K562 (cell line): ENCODE measurements at places on chromosomes 13 and 19. TPM values are rescaled to one million over a fixed set of nuclear protein-coding genes. Genes with fewer than 3 reads are reported as not detected.

DNA sequence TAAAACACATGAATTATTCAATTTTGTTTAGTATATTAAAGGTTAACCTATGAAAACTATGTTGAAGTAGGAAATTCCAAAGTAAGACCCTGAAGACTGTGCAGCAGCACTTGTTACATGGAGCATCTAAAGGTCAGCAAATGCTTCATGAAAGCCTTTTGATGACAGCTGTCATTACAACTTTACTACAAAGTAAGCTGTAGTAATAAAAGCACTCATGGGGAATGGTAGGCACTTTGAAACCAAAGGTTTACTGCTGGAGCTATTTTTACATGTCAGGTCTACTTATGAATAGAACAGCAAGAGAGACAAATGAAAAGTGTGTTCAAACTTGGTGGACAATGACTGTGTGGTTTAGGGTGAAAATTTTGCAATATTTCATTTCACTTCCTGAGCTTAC lies 672.5 kb upstream of the PCDH20 start:
- no peak for DNase-seq

DNA sequence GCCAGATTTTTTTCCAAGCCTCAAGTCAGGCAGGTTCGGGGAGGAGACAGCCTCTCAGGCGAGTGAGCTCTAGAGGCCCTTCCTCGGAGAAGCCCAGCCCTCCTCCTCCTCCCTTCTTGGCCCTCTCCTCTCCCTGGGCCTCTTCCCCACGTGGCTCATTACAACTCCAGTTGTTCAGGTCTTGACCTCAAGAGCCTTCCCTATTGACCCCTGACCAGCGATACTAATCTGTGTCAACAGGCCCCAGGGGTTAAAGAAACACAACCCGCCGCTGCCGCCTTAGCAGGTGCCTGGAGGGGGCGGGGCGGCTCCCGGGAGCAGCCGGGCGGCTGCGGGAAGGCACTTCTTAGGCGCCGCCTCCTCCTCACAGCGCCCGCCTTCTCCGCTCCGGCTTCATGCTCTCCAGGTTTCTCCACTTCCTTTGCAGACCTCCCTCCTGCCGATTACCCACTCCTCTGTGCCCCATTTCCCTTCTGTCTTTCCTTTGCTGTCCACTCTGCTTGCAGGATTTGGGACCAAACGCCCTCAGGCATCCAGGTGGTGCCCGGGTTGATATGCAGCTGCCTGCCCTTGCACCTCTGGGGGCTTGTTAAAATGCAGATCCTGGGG lies 51.0 kb downstream of the LYL1 start:
- peak; percentile 81 for DNase-seq

- DNase-seq = no peak
These were observed 71.2 kb downstream of the GNG7 start for GRCh38 chr19:2631213-2631821.

ZNF534 gene
- 0.29 and 0.40 TPM in 2 replicates for total RNA-seq

PDX1 gene
- not detected in 2 replicates for total RNA-seq

DNA sequence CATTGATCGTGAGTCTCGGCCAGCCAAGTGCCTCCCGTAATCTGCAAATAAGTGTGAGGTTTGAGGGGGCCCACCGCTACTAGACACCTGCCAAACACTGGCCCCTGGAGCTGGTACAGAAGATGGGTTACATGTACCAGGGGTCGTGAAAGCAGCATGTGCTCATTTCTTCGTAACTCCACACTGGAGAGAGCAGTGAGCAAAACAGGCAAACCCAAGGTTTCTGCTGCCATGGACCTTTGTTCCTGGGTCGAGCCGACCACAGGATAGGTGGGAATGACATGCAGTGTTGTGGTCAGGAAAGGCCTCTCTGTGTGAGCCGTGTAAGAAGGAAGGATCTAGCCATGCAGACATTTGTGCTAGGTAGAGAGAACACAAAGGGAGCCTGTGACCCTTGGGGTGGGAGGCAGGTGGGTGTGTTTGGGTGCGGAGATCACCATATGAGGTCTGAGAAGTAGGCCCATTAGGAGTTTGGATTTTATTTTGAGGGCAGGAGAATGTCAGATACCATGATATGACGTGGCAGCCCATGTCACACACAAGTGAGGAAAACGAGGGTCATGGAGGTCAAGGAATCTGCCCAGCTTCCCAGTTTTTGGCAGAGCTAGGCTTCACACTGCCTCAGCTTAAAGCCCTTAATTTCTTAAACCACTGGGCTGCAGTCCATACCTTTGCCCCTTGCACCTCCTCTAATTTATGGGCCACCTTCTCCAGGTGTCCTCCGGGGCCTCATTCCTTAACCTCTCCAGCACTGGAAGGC lies 919 bp downstream of the GTF3A start:
- no peak for DNase-seq

DNA sequence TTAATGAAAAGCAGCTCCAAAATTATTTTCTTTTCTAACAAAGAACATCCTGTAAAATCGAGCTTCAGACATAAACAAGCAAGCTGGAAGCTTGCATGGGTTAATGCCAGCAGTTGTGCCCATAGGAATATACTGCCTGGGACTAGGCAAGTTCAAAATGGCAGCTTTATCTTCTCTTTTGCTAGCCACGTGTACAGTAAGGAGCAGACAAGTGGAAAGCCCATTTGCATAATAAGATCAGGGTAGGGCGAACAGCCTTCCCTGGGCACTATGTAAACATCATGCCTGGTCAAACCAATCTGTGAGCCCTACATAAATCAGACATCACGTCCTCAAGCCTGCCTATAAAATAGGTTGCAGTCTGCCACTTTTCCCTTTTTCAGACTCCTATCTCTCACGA lies 489.7 kb downstream of the RFC3 start:
- no peak for DNase-seq
